ENCODE measurements at places on chromosomes 16 and 17.

DNA sequence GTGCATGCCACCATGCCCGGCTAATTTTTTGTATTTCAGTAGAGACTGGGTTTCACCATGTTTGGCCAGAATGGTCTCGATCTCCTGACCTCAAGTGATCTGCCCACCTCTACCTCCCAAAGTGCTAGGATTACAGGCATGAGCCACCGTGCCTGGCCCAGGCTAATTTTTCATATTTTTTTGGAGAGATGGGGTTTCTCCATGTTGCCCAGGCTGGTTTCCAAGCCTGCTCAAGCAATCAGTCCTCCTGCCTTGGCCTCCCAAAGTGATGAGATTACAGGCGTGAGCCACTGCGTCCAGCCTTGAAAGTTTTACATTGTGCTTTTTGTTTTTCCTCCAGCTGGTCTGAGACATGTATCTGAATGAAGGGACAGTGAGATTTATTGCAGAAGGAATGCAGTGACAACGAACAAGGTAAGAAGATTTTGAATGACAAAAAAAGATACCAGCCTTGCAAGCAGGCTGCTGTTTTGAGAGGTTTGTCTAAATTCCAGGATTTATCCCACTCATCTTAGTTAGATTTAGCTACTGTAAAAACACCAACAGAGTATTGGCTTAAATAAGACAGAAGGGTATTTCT lies 3.4 kb upstream of the ENGASE start:
- no peak for DNase-seq

- no peak for DNase-seq
These were observed 460.4 kb upstream of the EEF2KMT start for GRCh38 chr16:5557966-5558365.

GRCh38 chr17:49775546-49776260 lies 11.8 kb upstream of the FAM117A start:
- no peak for DNase-seq

GRCh38 chr16:70675851-70676513 lies 9.9 kb downstream of the MTSS2 start:
- no peak for DNase-seq

DNA sequence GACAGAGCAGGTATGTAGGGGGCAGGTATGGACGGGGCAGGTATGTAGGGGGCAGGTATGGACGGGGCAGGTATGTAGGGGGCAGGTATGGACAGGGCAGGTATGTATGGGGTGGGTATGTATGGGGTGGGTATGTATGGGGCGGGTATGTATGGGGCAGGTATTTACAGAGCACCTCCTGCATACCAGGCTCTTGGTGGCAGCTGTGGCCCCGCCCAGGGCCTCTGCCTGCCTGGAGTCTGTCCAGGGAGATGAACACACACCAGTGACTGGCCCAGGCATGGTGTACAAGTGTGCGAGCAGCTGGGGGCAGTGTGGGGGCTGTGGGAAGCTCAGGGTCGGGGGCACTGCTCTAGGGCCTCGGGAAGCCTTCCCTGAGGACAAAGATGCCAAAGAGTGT lies 4.4 kb downstream of the RPL3L start:
- no peak for DNase-seq

GRCh38 chr17:50630524-50631194 lies 4.0 kb upstream of the ABCC3 start:
- no peak for DNase-seq

DNA sequence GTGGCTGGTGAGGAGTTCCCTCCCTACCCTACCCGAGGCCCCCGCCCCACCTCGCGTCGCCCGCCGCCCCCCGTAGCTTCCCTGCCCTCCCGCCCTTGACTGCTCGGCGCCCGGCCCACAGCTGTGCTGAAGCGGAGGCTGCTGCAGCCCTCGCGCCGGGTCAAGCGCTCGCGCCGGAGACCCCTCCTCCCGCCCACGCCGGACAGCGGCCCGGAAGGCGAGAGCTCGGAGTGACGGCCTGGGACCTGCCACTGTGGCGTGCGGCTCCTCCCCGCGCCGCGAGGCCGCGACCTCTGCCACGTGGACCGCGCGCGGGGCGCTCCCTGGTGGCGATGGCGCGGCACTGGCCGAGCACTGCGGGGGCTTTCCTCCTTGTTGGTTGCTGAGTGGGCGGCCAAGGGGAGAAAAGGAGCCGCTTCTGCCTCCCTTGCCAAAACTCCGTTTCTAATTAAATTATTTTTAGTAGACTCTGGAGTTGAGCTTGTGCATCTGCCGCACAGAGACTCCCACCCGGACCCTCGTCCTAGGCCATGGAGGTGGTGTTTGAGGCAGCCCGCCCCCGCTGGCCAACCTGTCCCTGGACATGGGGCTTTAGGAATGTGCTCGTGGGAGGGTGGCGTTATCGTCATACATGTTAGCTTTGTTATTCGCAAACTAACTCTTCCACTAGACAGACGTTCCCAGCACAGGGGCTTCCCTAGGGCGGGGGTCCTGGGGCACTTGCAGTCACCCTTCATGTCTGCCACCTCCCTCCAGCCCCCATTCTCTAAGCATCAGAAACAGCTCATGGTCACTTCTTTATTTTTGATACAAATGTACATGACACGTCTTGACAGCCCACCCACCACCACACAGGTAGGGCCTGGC lies 4.4 kb downstream of the TP53I13 start:
- DNase-seq: no peak

DNA sequence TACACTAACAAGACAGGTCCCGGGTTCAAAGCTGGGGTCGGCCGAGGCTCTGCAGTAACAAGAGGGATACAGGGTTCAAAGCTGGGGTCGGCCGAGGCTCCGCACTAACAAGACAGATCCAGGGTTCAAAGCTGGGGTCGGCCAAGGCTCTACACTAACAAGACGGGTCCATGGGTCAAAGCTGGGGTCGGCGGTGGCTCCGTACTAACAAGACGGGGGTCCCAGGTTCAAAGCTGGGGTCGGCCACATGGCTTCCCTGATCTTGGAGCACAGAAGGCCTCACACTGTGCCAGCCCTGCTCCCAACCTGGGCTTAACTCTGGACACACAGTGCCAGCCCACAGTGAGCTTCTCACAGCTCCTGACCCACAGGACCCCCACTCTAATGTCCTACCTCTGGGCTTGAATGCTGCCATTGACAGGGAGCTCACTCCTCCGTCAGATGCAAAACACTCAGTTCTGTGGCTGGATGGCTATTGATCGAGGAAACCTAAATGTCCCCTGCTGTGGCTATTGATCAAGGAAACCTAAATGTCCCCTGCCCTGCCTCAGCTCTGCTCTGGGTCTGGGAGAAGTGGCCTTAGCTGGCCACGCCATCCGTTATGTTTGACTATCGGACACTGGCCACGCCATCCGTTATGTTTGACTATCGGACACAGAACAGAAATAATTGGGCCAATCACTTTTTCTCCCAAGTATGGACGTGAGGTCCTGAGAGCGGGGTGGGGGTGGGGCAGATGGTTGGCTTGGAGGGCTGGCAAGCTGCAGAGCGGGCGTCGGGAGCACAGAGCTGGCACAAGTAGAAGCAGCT lies 54.6 kb upstream of the DOC2B start:
- DNase-seq: no peak

- DNase-seq: no peak
These were observed 42.8 kb upstream of the ACSF3 start for GRCh38 chr16:89050868-89051311.

- DNase-seq: no peak
These were observed 122.8 kb downstream of the BANP start for GRCh38 chr16:88074041-88074440.

- no peak for DNase-seq
These were observed 18.3 kb upstream of the CLEC18A start for GRCh38 chr16:69932691-69933392.

DNA sequence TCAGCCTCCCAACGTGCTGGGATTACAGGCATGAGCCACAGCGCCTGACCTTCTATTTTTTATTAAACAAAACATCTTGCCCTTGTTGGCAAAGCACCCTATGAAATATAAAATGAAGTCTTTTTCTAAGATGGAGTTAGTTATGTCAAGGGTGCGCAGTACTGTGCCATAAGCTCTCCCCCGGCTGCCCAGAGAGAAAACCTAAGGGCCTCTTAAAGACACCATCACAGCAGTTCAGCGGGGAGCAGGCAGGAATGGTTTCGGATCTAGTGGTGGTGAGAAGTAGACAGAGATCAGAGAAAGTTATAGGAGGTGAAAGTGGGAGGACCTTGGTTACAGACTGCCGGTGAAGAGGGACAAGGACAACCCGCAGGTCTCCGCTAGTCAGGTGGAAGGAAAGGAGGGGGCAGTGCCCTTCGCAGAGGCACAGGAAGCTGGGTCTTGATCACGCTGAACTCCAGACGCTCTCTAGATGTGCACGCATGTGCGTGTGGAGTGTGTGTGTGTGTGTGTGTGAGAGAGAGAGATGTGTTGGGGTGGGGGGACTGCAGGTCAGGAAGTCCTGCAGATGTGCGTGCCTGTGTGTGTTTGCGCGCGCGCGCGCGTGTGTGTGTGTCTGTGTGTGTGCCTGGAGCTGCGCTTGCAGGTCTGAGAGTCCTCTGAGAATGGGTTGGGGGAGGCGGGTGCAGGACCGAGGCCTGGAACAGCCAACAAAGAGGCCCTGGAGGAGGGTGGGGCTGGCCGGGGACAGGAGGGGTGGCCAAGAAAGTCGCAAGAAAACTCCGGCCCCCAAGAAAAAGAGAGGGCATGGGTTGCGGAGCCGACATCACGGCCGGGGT lies 748 bp upstream of the CMTM3 start:
- peak; percentile 60 for DNase-seq

DNA sequence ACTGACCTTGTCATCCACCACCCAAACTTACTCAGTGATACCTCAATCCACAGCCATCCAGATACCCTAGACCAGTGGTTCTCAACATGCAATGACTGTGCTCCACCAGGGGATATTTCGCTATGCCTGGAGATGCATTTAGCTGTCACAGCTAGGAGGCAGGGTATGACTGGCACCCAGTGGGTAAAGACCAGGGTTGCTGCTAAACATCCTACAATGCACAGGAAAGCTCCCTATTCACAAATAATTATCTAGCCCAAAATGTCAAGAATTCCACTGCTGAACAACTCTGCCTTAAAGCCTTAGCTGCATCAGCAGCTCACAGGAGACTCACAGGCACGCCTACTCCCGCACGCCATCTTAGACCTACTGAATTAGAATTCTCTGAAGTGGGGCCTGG lies 212.6 kb downstream of the GRIN2A start:
- DNase-seq: no peak

GRCh38 chr16:50315346-50315997 lies 49.1 kb downstream of the ADCY7 start:
- no peak for DNase-seq

DNA sequence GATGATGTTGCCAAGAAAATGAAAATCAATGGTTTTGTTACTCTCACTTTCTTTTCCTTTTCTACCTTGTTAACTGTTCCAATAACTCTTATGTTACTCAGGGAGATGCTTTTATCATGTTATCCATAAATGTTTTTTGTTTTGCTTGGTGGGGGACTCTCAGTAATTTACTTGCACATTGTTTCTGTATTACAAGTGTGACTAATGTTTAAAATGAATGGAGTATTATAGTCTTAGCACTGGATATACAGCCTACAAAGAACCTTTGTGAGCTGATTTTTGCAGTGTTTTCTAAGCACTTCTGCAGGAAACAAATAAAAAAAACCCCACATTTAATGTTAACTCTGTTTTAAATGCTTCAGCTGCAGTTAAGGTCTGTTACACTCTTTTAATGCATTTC lies 12.1 kb downstream of the VMP1 start:
- no peak for DNase-seq

- DNase-seq: no peak
These were observed 223.2 kb upstream of the GSE1 start for GRCh38 chr16:85389679-85390470.

DNA sequence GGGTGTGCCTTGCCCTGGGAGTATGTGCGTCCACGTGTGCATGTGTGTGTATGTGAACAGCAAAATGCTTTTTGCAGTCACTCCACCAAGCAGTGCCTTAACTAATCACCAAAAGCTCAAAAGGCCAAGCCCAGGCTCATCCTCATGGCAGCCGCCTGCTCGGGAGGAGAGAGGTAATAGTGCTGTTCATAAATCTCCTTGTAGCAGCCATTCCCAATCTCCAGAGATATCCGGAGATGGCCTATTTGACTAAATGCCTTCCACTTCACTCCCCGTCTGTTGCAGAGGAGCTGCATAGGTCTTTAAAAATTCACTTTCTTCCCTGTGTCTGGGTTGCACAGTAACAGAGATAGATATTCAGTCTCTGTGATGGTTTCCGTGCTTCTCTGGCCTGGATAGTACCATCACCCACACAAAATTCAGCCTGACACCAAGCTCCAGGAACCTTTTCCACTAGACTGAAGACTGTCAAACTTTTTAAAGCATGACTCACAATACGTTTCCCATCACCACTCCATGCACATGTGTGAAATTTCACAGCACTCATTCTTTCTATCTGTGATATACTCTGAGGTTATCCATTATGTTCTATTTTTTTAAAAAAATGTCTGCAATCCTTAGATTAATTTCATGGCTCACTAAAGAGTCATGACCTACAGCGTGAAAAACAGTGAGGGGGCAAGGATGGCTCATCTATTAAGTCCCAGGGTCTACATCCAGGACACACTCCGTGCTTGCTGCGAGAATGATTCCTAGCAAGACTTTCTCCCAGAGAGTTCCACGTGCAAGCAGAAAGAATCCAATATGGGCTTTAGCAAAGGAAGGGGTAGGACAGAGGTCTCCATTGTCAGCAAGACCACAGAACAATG lies 357.8 kb downstream of the GRIN2A start:
- no peak for DNase-seq

DNA sequence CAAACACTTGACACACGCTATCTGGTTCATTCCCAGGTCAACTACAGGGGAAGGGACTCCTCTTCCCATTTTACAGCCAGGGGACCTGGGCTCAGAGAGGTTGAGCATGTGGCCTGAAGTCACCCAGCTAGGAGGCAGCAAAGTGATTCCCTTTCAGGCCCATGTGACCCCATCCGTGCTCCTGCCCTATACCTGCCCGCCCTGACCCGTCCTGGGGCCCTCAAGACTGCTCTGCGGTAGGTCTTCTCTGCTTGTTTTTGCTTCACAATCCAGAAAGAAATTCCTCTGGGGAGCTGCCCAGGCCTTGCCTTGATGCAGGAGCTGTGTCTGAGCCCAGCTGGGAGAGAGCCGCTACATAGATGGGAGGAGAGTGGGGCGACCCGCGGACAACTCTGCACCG lies 161.4 kb downstream of the SDK2 start:
- no peak for DNase-seq

DNA sequence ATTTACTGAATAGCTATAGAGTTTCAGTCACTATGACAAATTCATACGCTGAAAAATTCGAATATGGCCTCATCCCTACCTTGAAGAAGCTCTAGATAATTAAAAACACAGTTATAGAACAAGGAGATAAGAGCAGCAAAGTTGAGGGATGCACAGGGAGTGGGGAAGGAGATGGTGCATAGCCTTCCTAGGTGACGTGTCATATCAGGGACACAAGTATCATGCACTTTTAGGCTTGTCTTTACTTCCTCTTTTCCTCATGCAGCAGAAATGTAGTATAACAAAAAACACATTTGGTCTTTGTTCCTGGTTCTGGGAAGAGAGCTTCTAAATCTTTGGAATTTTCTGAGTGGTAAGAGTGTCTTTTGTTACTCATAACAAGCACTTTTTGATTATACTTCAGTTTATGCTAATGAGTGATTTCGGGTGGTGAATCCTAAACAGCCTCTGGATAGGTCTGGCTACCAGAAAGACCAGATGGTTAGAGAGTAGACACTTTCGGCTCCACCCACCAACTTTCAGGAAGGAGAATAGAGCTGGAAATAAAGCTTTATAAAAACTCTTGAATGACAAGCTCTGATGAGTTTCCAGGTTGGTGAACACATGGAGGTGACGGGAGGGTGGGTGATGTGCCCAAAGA lies 341.4 kb downstream of the UTP18 start:
- DNase-seq: no peak
